GM20000 (cell line): ENCODE measurements at places on chromosomes 16 and 17.

- DNase-seq, result no peak
Observed at GRCh38 chr17:7717756-7718350, 309 bp downstream of the DNAH2 start.

GRCh38 chr17:75345514-75346167, 56.4 kb upstream of the SLC25A19 start:
- peak; percentile 57 for DNase-seq

DNA sequence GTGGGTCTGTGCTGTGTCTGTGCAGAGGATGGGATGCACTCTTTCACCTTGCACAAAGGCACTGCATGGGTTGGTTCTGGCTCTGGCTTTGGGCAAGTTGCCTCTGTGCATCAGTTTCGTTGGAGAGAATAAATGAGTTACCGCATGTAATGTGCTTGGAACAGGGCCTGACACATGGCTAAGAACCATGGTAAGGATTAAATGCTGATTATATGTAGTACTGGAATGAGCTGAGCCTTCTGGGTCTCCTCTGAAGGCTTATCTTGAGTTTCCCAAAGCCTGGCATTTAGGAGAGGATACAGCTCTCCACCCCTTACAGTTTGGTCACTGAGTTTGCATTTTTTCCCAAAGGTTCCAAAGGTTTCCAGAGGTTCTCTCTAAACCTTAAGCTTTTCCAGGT, 69.1 kb downstream of the KSR1 start:
- DNase-seq, result no peak

- no peak for DNase-seq
Observed at GRCh38 chr17:18356624-18357023, 6.7 kb downstream of the SHMT1 start.

DNA sequence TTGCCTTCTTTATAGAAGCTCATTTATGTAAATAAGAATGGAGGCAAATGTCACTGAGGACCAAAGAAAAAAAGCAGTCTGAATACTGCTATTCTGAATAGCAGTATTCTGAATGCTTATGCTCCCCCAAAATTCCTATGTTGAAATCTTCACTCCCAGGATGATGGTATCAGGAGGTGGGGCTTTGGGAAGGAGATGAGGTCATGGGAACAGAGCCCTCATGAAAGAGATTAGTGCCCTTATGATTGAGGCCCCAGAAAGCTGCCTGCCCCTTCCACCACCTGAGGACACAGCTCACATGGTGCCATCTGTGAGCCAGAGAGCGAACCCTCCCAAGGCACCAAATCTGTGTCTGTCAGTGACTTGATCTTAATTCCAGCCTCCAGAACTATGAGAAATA, 28.8 kb downstream of the HEATR6 start:
- DNase-seq, result no peak
